ENCODE measurements at places on chromosomes 13 and 19. TPM values are rescaled to one million over a fixed set of nuclear protein-coding genes. Genes with fewer than 3 reads are reported as not detected.
A peak's percentile ranks its signal among the peaks of the same experiment; 100 is the strongest.

DNA sequence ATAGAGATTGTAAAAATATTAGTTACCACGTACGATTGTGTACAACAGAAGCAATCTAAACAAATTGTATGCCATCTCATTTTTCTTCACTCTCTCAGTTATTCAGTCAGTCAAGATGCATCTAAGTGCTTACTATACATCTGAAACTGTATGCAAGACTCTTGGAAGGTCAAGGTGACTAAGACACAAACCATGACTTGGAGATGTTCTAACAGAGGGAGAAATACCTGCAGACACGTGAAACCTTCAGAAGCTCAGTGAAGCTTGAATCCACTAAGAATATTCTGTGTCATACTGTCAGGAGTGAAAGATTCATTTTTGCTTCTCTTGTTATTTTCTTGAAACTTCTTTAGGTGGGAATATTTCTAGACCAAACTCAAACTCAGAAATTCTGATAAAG lies 365.4 kb downstream of the ITGBL1 start:
- DNase-seq = no peak

- DNase-seq = no peak
Observed at GRCh38 chr19:20367811-20368294, 197.7 kb downstream of the ZNF737 start.

GRCh38 chr19:13689085-13689484 lies 75.2 kb upstream of the MRI1 start:
- no peak for DNase-seq

- DNase-seq = no peak
Observed at GRCh38 chr13:28659621-28659970, 666 bp downstream of the POMP start.

DNA sequence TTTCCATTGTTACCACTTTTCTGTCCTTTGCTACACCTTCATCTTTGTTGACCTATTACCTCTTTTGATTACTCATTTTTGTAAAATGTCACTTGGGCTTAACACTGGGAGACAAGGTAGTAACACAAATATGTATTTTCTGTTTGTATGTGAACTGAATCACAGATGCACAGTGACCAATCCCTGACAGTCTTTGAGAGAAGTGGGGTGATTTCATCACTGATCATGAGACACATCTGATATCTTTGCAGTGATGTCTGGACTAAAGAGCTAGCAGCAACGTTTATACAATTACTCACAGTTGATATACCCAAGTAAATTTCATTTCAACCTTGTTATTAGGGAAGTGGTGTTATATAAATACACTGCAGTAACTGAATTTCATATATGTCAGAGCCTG lies 1397.4 kb upstream of the SPRY2 start:
- DNase-seq = no peak

DNA sequence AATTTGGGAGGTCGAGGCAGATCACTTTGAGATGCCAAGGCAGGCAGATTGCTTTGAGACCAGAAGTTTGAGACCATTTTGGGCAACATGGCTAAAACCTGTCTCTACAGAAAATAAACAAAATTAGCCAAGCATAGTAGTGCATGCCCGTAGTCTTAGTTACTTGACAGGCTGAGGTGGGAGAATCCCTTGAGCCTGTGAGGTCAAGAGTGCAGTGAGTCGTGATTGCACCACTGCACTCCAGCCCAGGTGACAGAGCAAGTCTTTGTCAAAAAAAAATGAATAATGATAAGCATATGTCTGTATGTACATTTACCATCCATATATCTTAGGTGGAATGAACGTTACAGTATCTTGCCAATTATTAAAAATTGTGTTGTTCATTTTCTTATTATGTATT lies 2447.7 kb downstream of the PCDH9 start:
- DNase-seq = no peak

DNA sequence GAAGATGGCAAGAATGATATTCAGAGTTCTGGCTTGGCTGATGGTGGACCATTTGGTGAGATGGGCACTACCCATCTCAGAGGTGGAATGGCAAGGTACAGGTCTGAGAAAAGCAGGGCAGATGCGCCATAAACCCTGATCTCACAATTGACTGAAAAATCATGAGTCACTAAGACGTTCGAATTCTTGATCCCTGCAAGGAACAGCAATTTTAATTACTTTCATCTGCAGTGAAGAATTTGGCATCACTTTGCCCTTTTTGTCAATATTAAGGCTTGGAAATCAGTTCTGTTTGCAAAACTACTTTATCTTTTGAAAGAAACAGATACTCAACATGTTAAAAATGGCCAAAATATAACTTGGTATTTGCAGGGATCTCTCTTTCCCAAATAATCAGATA lies 38.1 kb downstream of the HTR2A start:
- DNase-seq = no peak

DNA sequence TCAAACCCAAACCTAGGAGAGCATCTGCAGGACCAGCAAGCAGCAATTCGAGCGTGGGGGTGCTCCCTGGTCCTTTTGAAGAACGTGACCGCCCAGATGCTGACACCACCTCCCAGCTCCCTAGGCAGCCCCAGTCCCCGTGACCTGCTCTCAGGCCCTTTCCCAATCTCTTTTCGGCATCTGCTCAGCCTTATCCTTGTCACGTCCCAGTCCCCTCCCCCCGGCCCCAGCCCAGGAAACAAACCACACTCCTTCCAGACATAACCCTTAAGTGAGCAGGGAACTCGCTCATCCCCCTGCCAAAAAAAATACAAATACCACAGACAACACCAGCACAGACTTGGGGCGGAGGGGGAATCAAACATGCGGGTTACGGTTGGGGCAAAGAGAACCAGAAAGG lies 3.3 kb downstream of the MLLT1 start:
- peak; percentile 34 for DNase-seq

The PSG7 gene
- total RNA-seq = not detected

- DNase-seq = no peak
Observed at GRCh38 chr13:48819376-48819775, 156.3 kb upstream of the FNDC3A start.

The ZNF382 gene
- 9.0 TPM for total RNA-seq

The CABP5 gene
- not detected for total RNA-seq

GRCh38 chr13:45402641-45403040 lies 15.5 kb downstream of the SLC25A30 start:
- peak; percentile 34 for DNase-seq

The PRR22 gene
- total RNA-seq = not detected

The CEBPA gene
- total RNA-seq = 26.3 TPM

DNA sequence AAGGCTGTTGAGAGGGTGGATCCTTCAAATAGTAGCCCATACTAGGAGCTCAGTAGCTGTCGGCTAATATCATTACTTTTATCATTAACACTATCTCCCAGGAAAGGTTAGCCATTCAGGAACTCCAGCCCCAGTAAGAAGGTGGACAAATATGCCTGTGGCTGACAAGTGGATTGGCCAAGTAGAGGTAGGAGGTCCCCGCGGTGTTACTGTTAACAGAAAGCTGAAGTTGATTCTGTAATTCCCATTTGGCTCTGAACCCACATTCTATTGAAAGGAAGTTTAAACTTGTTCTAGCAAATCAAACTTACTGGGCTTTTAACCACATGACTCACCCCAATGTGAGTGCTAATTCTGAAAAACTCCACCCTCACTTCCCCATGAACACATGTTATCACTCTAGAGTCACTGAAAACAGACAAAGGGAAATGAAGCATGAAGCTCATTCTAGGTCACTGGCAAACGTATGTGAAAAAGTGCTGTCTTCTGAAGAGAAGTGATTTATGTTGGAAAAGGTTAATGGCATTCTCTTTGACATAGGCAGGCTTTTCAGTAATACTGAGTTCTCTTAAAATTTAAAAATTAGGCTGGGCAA lies 273.5 kb downstream of the FGF14 start:
- no peak for DNase-seq

- DNase-seq = no peak
Observed at GRCh38 chr13:68168448-68168847, 938.3 kb upstream of the PCDH9 start.

DNA sequence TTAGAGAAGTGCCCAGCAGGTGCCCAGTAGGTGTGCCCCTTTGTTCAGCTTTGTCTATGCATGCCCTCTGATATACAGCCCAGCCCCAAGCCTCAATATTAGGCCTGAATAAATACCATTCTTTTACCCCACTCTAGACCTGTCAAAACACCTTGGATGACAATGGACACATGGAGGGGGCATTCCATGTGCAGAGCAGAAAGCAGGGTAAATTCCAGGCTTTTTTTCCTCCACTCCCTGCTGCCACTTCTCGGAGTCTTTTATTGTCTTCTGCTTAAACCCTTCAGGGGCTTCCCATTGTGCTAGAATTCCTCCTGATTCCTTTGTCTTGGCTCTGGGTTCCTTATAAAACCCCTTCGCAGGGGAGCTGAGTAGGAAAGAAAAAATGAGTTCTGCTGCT lies 5.8 kb upstream of the FRY start:
- DNase-seq = no peak

DNA sequence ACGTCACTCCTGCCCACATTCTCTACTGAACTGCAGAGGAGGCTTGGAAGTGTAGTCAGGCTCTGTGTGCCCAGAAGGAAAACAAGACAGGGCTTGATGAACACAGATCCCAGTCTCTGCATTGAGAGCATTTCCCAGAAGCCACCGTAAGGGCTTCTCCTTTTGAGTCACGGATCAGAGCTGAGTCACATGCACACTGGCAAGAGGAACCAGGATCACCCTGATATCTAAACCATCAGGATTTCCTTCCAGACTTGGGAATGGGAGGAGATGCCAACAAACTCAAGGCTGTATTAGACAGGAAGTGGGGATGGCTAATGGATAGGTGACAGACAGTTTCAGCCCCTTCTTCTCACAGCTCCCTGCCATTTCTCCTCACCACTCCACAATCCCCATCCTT lies 17.7 kb upstream of the FBXO17 start:
- DNase-seq = no peak

- DNase-seq = no peak
Observed at GRCh38 chr13:64718116-64718515, 2512.0 kb downstream of the PCDH9 start.

- DNase-seq = no peak
Observed at GRCh38 chr19:4742723-4743646, 19.3 kb upstream of the DPP9 start.

The ASF1B gene
- 4.1 TPM for total RNA-seq

GRCh38 chr13:78623132-78623531 lies 19.8 kb upstream of the POU4F1 start:
- DNase-seq = no peak

The UHRF1 gene
- total RNA-seq = not detected

The FUT1 gene
- 1.2 TPM for total RNA-seq

GRCh38 chr13:99700468-99700867 lies 199.2 kb downstream of the TM9SF2 start:
- no peak for DNase-seq

- DNase-seq = peak; percentile 89
Observed at GRCh38 chr19:13051557-13052165, 51.0 kb downstream of the LYL1 start.

The CERS1 gene
- total RNA-seq = 6.9 TPM

The ZNF98 gene
- total RNA-seq = not detected

DNA sequence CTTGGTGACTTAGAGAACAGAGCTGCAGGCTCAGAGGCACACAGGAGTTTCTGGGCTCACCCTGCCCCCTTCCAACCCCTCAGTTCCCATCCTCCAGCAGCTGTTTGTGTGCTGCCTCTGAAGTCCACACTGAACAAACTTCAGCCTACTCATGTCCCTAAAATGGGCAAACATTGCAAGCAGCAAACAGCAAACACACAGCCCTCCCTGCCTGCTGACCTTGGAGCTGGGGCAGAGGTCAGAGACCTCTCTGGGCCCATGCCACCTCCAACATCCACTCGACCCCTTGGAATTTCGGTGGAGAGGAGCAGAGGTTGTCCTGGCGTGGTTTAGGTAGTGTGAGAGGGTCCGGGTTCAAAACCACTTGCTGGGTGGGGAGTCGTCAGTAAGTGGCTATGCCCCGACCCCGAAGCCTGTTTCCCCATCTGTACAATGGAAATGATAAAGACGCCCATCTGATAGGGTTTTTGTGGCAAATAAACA lies 9.9 kb downstream of the APOC1 start:
- DNase-seq = no peak

DNA sequence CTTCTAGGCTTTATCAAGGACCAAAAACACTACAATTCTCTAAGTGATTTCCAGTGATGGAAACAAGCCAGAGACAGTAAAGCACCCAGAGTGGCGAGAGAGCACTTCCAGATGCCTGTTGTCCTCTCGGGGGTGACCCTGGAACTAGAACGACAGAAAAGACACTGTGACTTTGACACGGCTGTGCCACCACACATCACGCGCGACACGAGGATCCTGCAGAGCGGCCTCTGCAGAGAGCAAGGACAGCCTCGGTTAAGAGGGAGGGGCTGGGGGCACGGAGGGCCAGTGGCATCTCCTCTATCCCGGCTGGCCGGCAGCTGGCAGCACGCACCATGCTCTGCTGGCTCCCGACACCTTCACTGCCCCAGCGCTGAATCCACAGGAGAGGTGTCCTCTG lies 42.3 kb downstream of the SUGP2 start:
- no peak for DNase-seq

The LAIR1 gene
- total RNA-seq = 0.12 TPM

DNA sequence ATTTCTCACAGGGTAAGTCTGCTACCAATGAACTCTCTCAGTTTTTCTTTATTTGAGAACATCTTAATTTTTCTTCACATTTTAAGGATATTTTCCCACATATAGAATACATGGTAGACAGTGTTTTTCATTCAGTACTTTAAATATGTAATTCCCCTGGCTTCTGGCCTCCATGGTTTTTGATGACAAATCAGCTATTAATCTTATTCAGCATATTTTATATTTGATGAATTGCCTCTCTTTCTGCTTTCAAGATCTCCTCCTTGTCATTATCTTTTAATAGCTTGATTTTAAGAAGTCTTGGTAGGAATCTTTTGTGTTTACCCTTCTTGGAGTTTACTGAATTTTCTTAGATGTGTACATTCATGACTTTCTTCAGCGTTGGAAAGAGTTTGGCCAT lies 27.6 kb downstream of the TNFSF13B start:
- no peak for DNase-seq

The UBE2L5 gene
- not detected for total RNA-seq

- DNase-seq = no peak
Observed at GRCh38 chr13:49636705-49637104, 8.4 kb downstream of the ARL11 start.

DNA sequence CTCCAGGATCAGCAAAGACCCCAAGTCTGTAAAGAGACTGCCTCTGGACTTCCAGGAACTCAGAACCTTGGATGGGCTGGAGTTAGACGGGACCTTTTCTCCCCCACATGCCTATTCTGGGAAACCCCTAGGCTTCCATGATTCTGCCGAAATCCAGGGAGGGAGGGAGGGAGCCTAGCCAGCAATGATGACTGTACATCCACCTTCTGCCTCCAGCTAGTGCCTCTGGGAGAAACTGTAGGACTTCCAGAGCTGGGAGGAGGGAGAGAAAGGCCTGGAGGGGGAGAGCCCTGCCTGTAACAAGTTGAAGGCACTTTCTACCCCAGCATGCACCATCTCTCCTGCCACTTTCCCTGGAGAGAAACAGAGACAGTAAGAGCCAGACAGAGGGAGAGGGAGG lies 6.0 kb upstream of the HAS1 start:
- no peak for DNase-seq

DNA sequence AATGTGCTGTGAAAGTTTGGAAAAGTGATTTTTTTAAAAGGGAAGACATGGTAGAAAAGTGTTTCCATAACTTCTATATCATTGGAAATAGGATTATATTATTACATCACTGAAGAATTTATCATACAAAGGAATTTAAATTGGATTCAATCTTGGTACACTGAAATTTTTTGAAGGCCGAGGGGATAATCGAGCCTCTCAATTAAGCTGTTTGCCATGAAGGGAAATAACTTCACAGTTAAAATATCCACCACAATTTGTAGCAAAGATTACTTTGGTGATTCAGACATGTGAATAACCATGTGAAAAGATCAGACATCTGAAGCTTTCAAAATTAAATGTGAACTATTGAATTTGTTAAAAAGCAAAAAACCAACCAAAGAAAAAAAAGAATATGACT lies 215.3 kb downstream of the KLF5 start:
- DNase-seq = no peak

The CDC34 gene
- total RNA-seq = 174 TPM

All from gastrocnemius medialis (tissue), 4 donors.